Fibroblast of skin of left biceps (primary cell): ENCODE measurements at places on chromosomes 12 and 14.

DNA sequence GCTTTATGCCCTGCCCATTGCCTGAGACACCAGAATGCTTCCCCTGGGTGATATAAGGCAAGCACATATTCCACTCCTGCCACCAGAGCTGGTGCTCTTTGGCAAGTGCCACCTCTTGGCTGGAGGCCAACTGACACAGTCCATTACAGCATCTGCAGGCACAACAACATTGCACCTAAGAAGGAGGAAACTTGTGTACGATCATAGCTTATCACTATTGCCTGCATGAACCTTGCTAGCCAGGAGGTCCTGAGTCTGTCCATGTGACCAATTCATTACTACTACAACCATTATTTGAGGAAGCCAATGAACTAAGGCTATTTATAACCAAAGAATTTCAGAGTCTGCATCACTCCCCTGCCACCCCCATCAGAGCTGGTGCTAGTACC is 119.8 kb upstream of the SCAF11 start:
- no peak for DNase-seq

GRCh38 chr14:65600742-65601141 is 188.2 kb downstream of the FUT8 start:
- no peak for DNase-seq

GRCh38 chr12:67152451-67152850 is 116.7 kb upstream of the CAND1 start:
- no peak for DNase-seq

GRCh38 chr14:102560458-102561261 is 31.8 kb upstream of the RCOR1 start:
- no peak for DNase-seq

GRCh38 chr14:78143489-78144145 is 26.6 kb upstream of the NRXN3 start:
- DNase-seq = no peak

GRCh38 chr14:24254630-24255392 is 8.2 kb downstream of the TGM1 start:
- DNase-seq = no peak

GRCh38 chr12:130031571-130032189 is 127.9 kb upstream of the TMEM132D start:
- DNase-seq = no peak

DNA sequence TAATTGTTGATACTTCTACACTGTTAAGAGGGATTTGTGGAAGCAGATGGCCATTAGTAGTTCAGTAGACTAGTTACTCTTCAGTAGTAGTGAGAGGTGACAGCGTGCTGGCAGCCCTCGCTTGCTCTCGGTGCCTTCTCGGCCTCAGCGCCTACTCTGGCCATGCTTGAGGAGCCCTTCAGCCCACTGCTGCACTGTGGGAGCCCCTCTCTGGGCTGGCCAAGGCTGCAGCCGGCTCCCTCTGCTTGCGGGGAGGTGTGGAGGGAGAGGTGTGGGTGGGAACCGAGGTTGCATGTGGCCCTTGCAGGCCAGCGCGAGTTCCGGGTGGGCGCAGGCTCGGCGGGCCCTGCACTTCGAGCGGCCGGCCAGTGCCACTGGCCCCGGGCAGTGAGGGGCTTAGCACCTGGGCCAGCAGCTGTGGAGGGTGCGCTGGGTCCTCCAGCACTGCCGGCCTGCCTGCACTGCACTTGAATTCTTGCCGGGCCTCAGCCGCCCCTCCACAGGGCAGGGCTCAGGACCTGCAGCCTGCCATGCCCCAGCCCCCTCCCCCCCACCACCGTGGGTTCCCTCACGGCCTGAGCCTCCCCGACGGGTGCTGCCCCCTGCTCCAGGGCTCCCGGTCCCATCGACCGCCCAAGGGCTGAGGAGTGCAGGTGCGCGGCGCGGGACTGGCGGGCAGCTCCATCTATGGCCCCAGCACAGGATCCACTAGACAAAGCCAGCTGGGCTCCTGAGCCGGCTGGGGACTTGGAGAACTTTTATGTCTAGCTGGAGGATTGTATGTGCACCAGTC is 139.3 kb downstream of the NUBPL start:
- DNase-seq = no peak

DNA sequence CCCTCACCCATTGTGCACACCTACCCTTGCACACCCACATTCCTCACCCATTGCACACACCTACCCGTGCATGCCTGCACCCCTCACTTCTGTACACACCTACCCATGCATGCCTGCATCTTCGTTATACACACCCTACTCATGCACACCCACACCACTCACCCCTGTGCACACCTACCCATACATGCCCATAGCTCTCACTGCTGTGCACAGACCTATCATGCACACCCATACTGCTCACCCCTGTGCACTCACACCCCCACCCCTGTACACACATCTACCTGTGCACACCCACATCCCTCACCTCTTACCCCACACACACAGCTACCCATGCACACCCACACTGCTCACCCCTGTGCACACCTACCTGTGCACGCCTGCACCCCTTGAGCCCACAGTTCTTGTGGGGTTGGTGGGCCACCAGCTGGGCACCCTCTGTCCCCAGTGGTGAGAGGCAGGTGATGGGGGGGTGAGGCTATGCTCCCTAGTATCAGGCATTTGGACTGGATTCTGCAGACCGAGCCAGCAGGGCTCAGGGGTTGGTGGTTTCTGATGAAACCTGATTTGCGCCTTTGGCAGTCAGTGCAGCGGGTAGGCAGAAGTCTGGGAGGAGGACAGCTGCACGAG is 15.6 kb downstream of the CEP170B start:
- DNase-seq = no peak

DNA sequence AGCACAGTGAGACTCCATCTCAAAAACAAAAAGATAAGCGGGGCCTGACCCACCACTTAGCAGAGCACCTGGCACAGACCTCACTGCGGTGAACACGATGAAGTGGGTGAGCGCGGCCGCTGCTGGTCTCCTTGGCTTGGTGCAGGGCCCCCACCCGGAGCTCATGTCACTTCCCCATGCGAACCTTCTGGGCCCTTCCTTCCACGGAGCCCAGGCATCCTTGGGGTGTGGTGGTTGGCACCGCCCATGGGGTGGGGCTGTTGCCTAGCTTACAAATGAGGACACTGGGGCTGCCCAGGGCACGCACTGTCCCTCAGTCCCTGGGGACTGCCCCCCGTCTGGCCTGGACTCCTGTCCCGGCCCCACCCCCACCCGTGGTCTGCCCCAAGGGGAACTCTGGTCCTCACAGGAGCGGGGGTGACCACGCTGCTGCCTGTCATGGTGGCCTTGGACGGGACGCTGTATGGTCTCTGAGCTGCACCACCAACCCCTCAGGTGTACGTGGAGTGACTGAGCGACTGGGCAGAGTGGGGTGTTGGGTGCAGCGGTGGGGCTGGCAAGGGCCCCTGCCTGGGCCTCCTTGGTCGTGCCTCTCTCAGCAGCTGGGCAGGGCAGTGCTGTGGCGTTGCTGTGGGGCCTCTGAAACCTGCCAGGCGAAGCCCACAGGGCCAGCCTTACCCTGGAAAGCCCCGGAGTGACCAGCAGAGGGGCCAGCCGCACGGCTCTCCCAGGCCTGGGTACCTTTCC is 15.3 kb downstream of the FBRSL1 start:
- DNase-seq = no peak

DNA sequence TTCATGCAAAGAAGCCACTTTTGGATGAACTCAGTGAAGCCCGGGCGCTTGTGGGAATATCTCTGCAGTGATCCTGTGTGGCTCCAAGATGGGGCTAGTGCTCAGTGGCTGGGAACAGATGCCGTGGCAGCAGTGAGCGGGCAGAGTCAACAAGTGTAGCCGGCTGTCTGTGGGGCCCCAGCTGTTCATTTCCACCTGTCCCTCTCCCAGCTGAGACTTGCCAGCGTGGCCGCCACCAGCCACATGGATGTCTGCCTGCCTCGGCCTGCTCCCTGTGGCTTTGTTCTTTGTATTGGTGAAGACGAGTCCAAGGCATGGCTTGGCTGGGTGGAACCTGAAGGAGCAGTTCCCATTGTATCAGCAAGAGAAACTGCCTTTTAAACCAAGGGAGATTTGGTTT is 77.3 kb downstream of the NOS1 start:
- no peak for DNase-seq

GRCh38 chr12:52022841-52023181 is 16.1 kb downstream of the TAMALIN start:
- DNase-seq = no peak

GRCh38 chr14:54490445-54491175 is 1.8 kb upstream of the GMFB start:
- no peak for DNase-seq

GRCh38 chr12:95988506-95989275 is 7.5 kb downstream of the HAL start:
- DNase-seq = no peak

DNA sequence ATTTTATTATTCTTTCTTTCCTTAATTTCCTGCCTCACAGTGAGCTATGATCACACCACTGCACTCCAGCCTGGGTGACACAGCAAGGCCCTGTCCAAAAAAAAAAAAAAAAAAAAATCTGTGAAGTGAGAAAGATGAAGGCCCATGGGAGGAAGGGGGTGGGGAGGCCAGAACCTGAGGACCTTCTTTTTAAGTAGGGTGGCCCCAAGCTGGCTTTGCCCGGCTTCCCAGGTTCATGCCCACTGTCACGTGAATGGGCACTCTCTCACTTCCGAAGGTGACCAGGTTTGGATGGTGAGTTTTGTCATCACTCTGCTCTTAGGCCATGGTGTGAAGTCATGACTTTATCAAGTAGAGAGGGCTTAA is 82.3 kb downstream of the TNFAIP2 start:
- DNase-seq = no peak

GRCh38 chr14:95547626-95548327 is 12.9 kb downstream of the GLRX5 start:
- DNase-seq = no peak

- peak; percentile 37 for DNase-seq
These were observed 113.4 kb upstream of the PELI2 start for GRCh38 chr14:56004786-56005185.

DNA sequence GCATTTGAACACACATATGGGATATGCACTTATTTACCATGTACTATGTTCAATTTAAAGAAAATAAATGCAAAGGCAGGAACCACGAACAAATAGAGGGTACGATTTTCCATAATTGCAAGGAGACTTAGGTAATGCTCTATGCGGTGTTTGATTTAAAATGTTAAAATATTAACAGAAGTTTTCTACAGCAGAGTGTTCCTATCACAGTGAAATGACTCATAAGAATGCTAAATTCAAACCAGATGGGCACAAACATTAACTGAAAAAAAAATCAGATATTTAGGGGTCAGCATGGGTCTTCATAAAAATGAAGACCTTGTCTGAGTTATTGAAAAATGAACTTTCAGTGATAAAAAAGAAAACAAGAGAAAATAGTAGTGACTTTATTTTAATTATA is 65.4 kb downstream of the LLPH start:
- peak; percentile 34 for DNase-seq

- no peak for DNase-seq
These were observed 6.4 kb upstream of the CCDC175 start for GRCh38 chr14:59582845-59583509.

GRCh38 chr12:2675776-2676175 is 119.0 kb upstream of the FKBP4 start:
- DNase-seq = no peak
